Esophagus squamous epithelium (tissue), 5 donors: ENCODE measurements at places on chromosomes 11 and 22.

- DNase-seq: no peak
These were observed 189.3 kb downstream of the CHST1 start for GRCh38 chr11:45476126-45476525.

- no peak for DNase-seq
These were observed 47.0 kb upstream of the ALKBH3 start for GRCh38 chr11:43833657-43834073.

DNA sequence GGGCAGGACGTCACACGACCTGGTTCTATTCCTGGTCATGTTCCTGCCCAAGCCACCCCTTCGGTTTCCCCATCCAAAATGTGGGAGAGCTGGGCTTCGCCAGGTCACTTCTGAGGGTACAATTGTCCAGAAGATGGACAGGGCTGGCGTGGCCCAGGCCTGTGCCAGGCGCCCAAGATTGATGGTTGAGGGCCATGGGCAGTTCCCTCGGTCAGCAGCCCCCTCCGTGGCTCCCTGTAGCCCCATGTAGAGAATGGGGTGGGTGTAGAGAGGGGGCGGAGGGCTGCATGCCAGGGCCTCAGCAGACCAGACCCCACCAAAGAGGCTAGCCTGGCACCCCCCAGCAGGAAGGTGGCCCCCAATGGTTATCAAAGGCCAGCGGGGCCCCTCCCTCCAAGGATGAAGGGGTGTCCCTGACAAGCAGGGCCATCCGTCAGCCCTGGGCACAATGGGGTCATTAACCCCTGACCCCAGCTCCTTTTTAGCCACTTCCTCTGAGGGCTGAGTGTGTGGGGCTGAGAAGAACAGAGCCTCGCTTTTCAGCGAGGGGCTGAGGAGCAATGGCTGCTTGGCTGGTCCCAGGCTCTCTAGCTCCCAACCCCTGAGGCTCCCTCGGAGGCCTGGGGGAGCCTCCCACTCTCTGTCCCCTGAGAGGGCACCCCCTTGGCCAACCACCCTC lies 11.0 kb upstream of the PICK1 start:
- no peak for DNase-seq

DNA sequence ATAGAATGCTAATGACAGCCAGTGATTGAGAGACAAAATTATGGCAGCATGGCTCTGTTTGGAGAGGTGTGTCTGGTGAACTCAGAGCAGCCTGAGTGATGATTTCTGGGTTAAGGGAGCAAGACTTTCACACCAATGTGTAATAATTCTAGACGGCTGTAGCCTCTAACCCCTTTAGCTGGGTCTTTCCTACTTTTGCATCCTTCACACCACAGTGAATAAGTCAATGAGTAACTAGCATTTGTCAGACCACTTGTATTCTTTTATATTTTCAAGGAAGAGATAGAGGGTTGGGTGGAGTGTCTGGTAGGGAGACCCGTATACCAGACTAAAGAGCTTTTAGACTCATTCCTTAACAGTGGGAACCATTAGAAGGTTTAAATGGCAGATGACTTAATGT lies 50.4 kb downstream of the ATXN10 start:
- DNase-seq: no peak

DNA sequence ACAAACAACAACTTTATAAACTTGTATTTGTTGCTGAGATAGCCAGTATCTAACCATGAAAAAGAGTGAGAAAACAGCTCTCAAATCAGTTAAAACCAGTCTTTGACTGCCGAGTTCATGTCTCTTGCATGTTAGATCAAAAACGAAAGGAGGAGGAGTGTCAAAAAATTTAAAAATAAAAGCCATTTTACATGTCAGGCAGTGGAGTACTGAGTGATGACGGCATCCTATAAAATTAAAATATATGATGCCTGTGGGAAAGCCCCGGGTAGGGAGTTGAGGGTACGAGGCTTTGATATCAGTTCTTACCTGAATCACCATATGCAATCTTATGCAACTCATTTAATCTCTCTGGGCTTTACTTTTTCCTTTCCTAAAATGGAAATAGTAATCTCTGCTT lies 117.3 kb downstream of the ETS1 start:
- DNase-seq: no peak

- DNase-seq: no peak
These were observed 8.5 kb downstream of the A4GALT start for GRCh38 chr22:42711895-42712837.

- no peak for DNase-seq
These were observed 106.6 kb downstream of the EMSY start for GRCh38 chr11:76551400-76551799.

GRCh38 chr11:94630221-94630620 lies 63.1 kb downstream of the PIWIL4 start:
- no peak for DNase-seq

- no peak for DNase-seq
These were observed 11.7 kb upstream of the PATL1 start for GRCh38 chr11:59680287-59681154.

GRCh38 chr22:38965614-38966379 lies 8.4 kb downstream of the APOBEC3A start:
- no peak for DNase-seq

DNA sequence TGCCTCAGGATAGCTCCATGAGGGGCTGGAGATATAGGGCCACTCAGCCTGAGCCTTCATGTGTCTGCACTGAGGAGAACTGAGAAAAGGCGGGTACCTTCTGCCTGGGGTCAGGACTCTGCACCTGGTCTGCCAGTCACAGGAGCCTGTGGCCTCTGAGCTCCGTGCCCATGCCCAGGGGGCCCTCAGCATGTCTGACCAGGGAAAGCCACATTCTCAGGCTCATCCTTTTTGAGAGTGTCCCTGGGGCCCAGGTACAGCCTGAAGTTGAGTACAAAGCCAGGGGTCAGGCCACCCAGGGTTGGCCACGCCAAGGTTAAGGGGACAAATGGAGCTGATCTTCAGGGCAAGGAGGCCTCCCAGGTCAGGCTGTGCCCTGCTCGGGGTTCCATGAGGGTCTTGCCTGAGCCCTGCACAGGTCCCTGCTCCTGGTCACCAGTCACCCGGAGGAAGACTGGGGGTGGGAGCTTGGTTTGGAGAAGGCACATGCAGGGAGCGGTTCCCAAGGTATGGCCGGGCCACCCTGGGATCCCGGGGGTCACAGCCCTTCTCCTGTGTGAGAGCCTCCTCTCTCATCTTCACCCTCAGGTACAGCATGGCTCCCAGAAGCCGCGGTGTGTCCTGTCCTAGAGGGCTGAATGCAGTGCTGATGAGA lies 6.0 kb downstream of the DENND6B start:
- DNase-seq: no peak

DNA sequence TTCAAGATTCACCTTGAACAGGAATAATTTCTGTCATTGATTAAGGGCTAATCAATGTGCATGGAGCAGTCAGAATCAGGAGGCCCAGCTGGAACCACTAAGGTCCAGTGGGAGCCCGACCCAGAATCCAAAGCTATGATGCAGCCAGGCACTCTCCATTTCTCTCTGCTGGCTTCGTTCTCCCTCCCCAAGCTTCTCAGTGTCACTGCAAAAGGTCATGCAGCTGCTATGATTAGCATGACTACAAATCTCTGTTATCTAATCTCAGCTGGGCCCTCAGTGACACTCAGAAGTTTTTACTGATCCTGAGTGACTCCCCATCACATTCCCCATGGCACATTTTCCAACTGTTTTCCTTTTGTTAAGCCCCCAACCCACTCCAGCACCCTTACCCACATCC lies 31.1 kb upstream of the PRSS23 start:
- DNase-seq: no peak

GRCh38 chr11:45390407-45390806 lies 104.3 kb upstream of the SYT13 start:
- DNase-seq: no peak

GRCh38 chr22:49768951-49769690 lies 58.6 kb downstream of the BRD1 start:
- DNase-seq: no peak

GRCh38 chr11:57311109-57311936 lies 13.4 kb downstream of the TNKS1BP1 start:
- peak; percentile 40 for DNase-seq

DNA sequence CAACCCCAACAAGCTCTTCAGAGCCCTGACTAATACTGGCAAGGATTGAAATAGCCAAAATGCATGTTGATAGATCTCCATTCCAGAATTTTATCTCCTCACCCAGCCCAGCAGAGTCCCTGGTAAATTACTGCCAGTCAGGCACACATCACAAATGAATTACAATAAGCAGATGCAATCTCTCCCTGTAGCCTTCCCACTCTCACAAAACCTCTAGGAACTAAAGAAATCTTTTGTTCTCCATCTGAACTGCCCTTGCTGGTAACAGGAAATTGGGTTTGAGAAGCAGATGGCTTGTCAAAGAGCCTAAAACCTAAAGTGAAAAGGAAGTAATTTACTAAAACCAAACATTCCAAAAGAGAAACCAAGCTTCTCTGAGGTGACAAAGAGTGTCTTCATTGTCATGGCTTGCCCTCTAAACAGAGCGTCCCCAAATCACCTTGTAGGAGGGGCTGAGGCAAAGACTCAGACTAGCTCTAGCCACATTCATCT lies 59.5 kb downstream of the FAM168A start:
- DNase-seq: no peak

GRCh38 chr11:36385121-36385970 lies 89.3 kb downstream of the PRR5L start:
- no peak for DNase-seq

DNA sequence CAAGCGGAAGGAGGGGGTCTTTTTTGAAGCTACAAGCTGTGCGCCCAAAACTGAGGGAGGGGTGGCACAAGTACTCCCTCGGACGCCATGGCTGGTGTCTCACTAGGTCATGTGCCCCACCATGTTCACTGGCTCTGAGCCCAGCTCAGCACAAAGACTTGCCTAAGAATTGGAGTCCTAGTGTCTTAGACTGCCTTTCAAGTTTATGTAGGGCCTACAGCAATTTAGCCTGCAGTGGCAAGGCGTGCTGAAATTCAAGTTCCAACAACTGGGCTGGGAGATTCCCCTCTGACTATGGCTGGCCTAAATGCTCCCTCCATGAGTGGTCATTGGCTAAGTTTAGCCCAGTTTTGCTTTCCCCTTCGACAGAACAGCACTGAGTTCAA lies 27.3 kb downstream of the FCHSD2 start:
- DNase-seq: no peak

DNA sequence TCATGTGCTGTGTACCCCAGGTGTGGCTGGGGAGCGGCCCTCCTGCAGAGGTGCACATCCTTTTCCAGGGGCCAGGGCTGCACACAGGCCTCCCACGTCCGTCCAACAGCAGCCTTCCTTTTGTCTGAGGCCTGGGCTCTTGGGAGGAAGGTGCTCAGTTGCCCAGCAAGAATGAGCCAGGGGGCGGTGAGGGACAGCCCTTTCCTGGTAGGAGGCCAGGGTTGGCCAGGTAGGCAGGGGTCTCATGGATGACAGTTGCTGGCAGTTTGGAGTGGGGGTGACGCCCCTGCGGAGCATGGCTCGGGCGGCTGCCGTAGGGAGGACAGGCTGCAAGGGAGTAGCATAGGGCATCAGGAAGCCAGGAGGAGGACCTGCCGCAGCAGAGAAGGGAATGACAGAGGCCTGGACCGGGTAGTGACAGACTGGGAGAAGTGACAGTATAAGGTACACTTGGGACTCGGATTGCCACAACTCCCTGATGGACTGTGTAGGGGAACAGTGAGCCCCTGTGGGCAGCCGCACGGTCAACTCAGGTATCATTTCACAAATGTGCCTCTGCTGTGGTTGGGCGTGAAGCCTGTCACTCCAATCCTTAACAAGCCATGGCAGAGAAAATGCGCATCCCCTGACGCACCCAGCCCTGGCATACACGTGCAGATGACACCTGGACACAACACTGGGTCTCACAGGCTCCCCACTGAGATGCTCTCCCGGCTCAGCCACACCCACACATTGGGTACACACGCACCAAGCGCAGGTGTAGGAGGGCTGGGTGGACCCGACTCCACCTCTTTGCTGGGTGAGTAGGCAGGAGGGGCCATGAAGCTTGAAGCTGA lies 79.7 kb downstream of the DGCR2 start:
- DNase-seq: no peak

DNA sequence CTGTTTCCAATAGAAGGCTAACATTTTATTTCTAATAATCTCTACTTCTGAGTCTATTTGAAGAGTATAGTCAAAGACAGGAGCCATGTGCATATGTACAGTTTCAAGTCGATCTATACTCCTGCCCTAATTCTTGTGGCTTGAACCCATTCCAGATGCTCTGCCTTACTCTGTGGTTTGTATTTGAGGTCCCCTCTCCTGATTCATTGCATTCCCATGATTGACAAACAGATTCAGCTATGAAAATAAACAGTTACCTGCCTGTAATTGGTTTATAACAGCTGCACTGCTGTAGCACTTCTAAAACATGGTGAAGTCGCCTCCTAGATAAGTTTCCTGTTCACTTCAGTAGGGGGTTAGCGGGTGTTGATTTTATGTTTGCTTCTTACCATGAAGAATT lies 138.7 kb downstream of the SOX6 start:
- no peak for DNase-seq

DNA sequence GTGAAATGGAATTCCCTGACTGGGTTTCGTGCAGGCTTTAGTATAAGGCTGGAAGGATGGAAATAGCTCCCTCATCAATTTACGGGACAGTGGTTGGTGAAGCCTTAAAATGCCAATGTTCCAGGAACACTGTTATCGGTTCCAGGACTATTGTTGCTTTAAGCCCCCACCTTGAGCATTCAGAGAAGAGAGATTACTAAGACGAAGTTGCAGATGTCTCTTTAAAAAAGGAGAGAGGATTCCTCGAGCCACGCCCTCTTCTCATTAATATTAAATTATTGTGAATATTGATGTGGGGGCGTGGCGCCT lies 195 bp upstream of the CREB3L1 start:
- DNase-seq: no peak

- DNase-seq: no peak
These were observed 15.5 kb upstream of the RAPSN start for GRCh38 chr11:47464483-47464882.

DNA sequence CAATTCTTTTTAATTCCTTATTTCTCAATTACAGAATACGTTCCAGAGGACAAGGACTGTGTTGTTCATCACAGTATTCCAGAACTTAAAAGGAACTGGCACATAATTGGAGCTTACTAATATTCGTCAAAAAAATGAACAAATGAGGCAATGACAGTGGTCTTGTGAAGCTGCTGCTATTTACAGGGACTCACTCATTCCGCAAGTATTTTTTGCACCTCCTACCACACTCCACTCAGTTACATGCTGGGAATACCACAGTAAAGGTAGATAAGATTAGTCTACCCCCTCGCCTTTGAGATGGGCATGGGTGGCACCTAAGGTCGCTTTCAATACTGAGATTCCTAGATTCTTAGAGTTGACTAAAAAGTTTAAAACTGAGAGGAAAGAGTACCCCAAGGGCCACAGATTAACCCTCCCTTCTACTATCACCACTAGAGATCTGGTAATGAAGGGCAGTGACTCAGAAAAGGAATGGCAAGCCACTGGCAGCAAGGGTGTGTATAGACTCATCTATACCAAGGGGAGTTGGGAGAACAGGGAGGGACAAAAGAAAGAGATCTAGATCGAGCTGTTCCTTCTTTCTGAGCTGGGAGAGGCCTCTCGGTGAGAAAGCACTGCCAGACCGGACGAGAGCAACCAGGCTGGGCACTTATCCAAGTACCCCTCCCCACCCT lies 85.0 kb downstream of the RPL27A start:
- no peak for DNase-seq

- DNase-seq: no peak
These were observed 24.6 kb downstream of the SULT4A1 start for GRCh38 chr22:43837666-43838065.

- DNase-seq: no peak
These were observed 46.9 kb downstream of the DKK3 start for GRCh38 chr11:11961399-11962028.

GRCh38 chr11:60485987-60486386 lies 6.6 kb upstream of the MS4A12 start:
- DNase-seq: no peak
